ENCODE measurements at places on chromosomes 5 and 9. TPM values are rescaled to one million over a fixed set of nuclear protein-coding genes. Genes with fewer than 3 reads are reported as not detected.

DNA sequence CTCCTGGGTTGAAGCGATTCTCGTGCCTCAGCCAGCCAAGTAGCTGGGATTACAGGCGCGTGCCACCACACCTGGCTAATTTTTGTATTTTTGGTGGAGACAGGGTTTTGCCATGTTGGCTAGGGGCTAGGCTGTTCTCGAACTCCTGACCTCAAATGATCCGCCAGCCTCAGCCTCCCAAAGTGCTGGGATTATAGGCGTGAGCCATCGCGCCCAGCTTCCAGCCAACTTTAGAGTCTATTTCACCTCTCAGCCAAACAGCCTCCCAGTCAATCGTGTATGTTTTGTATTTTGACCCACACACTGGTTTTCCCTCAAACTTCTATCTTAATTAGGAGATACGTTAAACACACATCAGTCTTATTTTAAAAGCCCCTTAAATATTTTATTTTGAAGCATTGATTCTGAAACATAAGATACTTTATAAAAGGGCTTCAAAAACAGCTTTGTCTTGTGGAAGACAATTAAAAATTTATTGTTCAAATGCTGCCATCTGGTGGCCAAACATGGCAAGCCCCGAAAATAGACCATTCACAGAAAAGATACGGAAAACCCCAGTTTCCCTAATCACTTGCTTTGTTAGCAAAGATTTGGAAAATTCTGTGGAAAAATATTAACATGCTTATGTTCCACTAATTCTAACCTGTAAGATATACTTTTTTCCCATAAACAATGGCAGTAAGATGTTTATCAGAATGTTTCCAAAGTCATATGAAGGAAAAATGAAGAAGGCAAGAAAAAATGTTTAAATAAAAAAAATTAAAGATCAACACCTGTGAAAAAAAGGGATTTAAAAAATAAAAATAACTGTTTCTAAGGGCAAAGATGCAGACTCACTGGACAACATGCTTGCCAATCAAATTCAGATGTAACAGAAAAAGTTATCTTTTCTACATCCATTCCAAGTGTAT lies 33.1 kb downstream of the APTX start:
- peak; percentile 65 for DNase-seq

The SCGB3A2 gene
- 305 TPM for total RNA-seq

DNA sequence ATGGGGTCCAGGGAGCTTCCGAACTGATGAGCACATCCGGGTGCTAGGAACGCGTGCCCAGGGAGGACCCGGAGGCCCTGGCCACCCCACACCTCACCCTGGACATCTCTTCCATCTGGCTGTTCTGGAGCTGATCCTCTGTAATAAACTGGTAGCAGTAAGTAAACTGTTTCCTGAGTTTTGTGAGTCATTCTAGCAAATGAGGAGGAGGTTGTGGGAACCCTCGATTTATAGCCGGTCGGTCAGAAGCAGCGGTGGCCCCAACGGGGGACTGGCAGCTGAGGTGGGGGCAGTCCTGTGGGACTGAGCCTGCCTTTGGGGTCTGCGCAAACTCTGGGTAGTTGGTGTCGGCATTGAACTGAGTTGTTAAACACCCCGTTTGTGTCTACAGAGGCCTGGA lies 15.4 kb upstream of the UBAC1 start:
- DNase-seq, result no peak

The F12 gene
- total RNA-seq, result 1.4 TPM

The BTNL8 gene
- 2.6 TPM for total RNA-seq

The PTPDC1 gene
- 26.0 TPM for total RNA-seq

The NDUFS6 gene
- 38.4 TPM for total RNA-seq

- DNase-seq, result peak; percentile 88
Observed at GRCh38 chr9:114112778-114113584, 13.9 kb upstream of the KIF12 start.

- no peak for DNase-seq
Observed at GRCh38 chr5:141789330-141789729, 88.9 kb downstream of the PCDH1 start.

The CTNND2 gene
- total RNA-seq, result 2.2 TPM

- DNase-seq, result no peak
Observed at GRCh38 chr9:121075251-121076036, 689 bp downstream of the CNTRL start.

The ACSL6 gene
- total RNA-seq, result 0.43 TPM

- DNase-seq, result no peak
Observed at GRCh38 chr9:93954434-93955061, 607 bp downstream of the BARX1 start.

- peak; percentile 63 for DNase-seq
Observed at GRCh38 chr5:144205141-144205551, 34.5 kb downstream of the KCTD16 start.

DNA sequence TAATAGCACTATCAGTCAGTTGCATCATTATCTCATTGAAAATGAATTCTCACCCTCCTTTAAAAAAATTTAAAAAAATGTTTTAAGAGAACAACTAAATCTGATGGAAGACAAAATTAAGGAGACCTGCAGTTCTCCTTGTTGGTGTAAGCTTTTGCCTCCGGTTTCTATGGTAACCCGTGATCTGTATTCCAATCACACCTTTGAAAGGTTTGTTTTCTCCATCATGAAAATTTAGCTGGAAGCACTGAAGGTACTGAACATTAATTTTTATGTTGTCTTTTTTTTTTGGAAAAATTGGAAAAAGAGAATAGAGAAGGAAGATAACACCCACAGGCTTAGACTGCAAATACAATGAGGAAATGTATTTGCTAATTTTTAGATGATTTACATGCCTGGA lies 2.5 kb upstream of the BASP1 start:
- no peak for DNase-seq

The CD72 gene
- 5.2 TPM for total RNA-seq

DNA sequence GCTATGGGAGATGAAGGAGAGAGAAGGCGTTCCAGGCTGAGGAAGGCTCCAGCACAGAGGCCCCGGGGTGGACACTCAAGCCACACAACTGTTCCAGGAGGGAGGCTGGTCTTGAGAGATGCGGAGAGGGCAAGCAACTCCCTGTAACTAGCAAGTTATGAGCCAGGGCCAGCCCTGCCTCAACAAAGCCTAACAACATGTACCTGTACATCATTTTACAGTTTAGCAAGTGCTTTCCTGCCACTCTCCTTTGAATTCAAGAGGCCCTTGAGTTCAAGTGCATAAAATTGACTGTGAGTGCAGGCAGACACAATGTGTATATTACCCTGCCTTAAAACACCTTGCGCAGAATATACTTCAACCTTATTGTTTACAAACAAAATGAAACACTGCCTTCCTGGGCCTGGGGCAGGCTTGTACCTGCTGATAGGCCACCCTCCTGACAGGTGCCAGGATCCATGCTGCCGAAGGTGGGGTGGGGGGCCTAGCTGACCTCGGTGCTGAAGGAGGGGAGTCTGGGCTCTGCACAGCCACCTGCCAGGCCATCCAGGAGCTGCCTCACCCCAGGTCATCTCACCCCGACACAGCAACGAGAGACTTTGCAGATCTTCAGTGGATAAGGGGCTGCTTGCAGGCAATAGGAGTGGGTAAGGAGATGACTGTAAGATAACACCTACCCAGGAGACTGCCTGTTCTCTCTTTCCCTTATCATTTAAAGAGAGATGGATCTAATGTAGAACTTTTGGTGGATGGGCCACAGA lies 80.0 kb downstream of the PPARGC1B start:
- peak; percentile 41 for DNase-seq

The CEL gene
- 6.3 TPM for total RNA-seq

The CYLC2 gene
- not detected for total RNA-seq

The ZNF474 gene
- 8.9 TPM for total RNA-seq

DNA sequence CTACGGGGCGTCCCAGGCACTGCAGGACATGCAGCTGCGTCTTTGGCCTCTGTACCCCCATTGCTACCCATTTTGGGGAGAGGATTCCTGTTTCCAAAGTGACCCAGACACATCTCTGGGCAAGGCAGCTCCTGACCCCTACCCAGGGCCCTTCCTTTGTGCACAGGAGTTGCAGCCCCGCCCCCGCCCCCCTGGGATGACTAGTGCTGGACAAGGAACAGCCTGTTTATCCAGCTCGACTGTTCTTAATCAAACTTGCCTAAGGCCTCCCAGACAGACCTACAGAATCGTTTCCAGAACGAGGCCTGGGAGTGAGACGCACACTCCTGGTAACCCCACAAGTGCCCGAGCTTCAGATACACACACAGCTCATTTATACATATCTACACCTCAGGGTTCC lies 13.2 kb downstream of the DIPK1B start:
- no peak for DNase-seq

- DNase-seq, result no peak
Observed at GRCh38 chr5:34866989-34867471, 28.1 kb downstream of the TTC23L start.

GRCh38 chr9:114737118-114737517 lies 55.1 kb upstream of the TEX48 start:
- DNase-seq, result no peak

GRCh38 chr5:149235841-149236240 lies 35.8 kb upstream of the AFAP1L1 start:
- DNase-seq, result no peak

GRCh38 chr9:34559624-34560455 lies 29.7 kb downstream of the CNTFR start:
- DNase-seq, result peak; percentile 72

The UGT3A2 gene
- not detected for total RNA-seq
